ENCODE measurements at places on chromosomes 6 and 20.

DNA sequence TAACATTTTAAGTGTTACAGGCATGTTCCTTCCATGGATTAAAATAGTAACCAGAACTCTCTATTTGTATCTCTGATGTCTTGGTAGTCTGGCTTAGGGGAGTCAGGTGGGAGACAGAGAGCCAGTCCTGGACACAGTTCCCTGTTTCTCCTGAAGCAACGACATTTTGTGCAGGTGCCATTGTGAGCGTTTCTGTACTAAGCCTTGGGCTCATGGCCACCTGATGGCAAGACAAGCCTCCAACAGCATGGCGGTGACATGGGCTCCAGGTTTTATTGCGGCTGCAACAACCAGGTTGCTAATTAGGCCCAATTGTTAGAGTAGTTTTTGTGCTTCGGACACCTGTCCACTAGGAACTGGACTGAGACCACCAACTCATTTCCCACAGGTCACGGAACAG lies 105.3 kb downstream of the PRDM13 start:
- DNase-seq, result no peak

GRCh38 chr6:5125152-5126006 lies 40.2 kb downstream of the PPP1R3G start:
- no peak for DNase-seq

DNA sequence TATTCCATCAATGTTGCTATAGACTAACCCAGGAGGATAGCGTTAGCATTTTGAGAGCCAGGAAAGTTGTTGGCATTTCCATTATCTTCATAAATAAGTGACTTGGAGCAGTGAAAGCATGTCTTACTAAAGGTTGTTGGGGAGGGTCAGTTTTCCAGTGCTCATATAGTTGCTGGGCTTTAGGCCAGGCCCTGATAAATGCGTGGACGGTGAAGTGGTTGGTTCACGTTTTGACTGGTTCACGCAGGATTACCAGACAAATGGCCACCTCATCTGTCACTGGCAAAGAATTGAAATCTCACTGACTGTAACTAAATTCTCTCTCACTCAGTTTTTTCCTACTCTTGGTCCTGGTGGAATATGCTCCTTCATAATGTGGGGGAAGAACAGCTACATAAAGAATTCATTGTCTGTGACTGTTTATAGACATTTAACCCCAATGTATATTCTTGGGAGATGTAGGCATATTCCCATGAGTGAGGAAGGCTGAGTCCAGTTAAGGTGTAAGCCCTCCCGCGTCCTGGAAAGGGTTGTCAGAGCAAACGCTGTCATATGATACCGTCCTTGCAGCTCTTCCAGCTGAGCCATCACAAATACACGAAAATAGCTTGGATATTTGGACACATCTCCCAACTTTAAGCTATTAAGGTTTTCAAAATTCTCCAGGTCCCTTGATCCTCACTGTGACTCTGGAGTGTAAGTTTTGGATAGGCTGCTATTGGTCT lies 27.8 kb downstream of the LRRC1 start:
- DNase-seq, result no peak

DNA sequence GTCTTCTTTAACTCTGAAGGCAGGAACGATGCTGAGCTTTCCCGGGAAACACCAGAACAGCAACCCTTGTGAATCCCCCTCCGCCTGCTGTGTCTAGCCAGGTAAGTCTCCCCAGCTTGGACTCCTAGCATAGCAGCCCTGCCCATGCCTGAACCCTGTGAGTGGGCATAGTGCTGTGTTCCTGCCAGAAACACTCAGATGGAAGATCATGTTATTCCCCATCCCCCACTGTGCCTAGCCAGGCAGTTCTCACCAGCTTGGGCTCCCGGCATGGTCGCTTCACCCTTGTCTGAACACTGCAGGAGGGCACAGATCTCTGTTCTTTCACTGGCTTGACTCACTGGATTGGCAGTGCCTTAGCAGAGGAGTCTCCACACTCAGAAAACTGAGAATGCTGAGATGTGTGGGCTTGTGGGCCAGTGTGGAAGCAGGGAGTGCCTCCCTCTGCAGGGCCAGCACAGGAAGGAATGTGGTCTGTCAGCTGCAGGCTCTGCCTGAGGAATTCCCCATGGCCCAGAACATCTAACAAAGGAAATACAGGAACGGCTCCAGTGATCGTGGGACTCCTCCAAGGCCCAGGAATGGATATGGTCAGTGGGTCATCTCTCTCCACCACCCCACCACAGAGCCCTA lies 440.1 kb upstream of the ADGRB3 start:
- DNase-seq, result no peak

GRCh38 chr20:22438926-22439325 lies 145.4 kb downstream of the FOXA2 start:
- DNase-seq, result no peak

DNA sequence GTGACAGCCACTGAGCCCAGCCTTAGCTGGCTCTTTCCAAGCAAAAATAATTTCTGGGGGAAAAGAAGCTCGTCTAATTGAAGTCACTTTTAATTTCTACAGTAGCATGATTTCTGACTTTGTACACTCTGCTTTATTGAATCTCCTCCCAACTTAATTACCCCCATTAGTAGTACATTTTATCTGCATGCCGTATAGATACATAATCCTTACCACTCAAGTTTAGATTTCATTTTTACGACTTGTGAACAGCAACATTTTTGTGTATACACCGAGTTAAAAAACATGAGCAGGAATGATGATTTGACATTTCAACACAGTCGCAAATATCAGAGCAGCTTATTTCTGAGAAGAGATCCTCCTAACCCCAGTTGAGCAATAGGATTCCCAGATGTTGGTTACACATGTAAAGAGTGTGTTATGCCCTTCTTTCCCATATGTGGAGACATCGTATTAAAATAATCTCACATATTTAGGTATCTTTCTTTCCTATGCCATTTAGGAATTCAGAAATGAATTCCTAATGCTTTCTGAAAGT lies 127.3 kb upstream of the MTHFD1L start:
- no peak for DNase-seq

DNA sequence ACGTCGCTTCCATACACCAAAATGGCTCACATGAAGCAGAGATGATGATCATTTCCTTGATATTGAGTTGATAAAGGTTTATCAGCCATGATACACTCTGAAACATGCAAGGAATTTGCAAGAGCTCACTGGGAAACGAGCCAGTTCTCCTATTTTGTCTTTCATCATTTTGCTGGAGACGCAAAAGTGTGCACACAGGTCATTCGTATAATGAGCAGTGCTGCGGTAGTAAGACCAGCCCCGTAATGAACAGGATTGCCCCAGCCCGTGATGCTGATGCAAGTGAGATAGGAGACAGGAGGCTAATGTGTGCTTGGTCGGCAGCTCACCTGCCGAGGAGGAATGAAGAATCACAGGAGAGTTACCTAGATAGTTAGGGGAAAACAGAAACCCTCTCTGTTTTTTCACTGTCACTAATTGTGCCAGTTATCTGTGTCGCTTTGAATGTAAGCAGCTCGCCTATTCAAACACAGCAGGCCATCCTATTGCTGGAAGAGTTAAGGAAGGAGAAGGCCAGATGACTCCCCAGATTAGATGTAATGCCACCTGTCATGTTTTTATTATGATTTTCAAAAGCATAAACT lies 391.8 kb downstream of the SAMD5 start:
- no peak for DNase-seq

- no peak for DNase-seq
Measured at GRCh38 chr20:12967932-12968331, 40.8 kb upstream of the SPTLC3 start.

DNA sequence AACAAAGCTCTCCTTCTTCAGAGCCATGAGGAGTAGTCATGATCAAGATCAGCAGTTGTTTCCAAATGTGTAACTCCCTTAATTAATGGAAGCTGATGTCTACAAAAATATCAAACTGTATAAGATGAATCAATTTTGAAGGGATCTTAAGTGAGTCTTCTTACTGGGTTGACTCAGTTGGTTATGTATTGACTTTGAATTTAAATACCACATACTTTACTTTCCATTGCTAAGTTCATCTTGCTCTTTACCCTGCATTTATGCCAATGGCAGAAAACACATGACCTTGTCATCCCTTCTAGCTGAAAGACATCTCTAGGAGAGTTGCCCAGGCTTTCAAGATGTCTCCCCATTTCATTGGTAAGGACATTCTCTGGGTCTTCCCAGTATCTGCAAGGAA lies 123.2 kb upstream of the STMND1 start:
- DNase-seq, result no peak

DNA sequence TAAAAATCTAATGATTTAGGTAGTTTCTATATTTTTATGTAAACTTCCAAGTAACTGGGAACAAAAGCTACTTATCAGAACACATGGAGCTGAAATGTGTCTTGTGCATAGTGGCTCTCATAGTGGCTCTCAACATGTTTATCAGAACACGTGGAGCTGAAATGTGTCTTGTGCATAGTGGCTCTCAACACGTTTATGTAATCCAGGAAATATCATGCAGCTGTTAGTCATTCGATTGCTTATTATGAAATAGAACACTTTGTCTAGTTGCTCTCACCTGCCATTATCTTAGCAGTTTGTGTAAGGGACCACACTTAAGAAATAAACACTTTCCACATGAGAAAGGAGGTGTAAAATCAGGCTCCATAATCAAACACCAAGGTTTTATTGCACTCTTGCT lies 119.2 kb upstream of the ASCC3 start:
- no peak for DNase-seq

GRCh38 chr6:141467041-141467440 lies 665.7 kb upstream of the GJE1 start:
- no peak for DNase-seq

DNA sequence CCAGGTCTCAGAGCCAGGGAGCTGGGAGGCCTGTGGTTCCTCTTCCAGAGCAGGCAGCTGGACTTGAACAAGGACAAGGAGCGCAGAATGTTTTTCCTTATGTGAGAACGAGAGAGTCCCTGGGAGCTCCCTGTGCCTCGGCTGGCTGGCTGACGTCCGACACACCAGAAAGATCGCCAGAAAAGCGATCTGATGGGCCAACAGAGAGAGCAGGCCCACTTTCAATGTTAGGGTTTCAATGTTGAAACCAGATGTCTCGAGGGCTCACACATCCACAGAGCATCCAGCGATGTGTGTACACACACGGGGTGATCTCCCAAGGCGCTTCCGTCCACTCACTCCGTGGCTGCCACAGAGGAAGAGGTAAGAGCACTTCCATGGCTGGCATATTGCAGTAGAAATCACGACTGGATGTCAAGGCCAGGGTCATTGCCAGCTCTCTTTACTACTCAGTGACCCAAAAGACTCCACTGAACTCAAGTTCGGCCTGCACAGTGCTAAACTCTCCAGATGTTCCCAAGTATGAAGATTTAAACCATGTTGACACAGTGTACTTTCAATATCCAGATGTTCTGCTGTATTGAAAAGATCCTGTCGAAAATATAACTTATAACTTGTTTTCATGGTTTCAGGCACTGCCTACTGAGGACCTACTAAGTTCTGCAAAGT lies 70.8 kb upstream of the FOXC1 start:
- DNase-seq, result no peak

GRCh38 chr20:62925420-62926228 lies 681 bp downstream of the DIDO1 start:
- no peak for DNase-seq

DNA sequence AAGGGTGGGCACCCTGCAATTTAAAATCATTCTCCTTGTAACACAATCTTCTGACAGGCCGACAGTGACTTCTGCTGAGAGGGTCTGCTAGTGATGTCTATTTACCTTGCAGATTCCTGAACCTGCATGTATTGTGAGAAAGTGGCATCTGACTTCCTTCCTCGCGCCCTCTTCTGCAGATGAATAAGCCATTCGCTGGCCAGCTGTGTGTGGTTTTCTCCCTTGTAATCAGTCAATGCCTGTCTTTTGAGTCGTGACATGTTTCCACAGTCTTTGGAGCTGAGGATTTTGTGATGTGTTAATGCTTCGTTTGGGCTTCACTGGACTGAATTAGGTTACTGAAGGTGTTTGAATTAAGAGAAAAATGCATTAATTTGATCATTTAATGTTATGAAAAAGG lies 125.3 kb downstream of the GRM1 start:
- DNase-seq, result no peak

DNA sequence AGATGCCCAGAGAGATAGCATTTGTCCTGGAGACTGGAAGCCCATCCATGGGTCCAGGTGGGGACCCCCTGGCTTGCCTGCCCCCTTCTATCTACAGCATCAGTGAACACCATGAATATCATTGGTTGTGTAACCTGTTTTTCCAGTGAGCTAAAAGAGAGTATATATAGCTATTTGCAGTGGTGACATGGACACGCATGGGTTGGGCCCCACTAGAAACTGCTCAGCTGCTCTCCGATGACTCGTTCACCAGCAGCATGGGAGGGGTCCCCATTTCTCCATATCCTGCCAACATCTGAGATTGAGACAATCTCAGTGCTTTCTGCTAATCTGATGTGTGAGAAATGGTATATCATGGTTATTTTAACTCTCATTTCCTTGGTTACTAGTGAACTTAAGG lies 4.0 kb upstream of the ZC3H12D start:
- DNase-seq, result no peak

GRCh38 chr6:77292564-77293546 lies 170.4 kb downstream of the HTR1B start:
- no peak for DNase-seq

- no peak for DNase-seq
Measured at GRCh38 chr6:128208851-128209580, 308.2 kb upstream of the THEMIS start.

- no peak for DNase-seq
Measured at GRCh38 chr6:1255636-1256365, 56.1 kb upstream of the FOXQ1 start.

DNA sequence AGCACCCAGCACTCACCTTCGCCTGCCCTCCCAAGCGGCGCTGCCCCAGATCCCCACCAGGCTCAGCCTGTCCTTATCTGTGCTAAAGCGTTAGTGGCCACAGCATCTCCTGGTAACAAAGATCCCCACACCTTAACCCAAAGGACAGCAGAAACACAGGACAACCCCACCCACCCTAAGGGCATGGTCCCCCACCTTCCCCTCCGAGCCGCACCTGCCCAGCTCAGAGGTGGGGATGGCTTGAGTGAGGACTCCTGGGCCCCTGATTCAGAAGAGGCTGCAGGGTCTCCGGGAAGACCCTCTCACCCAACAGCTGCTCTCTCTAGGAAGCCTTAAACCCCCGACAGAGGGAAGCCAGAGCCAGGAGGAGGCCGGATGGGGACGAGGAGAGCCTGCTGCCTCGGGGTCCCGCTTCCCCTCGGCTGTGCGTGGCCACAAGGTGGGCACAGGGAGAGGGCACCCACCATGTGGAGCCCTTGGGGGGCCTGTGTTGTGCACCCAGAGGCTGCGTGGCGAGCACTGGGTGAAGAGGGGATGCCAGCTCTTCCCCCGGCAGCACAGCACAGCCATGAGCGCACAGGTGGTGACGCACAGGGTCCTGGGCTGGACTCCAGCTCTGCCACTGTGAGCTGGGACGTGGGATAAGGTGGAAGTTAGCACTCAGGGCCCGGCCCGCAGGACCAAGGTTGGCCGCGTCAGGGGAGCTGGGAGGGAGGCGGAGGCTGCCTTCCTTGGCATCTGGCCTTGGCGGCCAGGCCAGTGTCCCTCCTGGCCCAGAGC lies 31.9 kb upstream of the MRGBP start:
- DNase-seq, result no peak

DNA sequence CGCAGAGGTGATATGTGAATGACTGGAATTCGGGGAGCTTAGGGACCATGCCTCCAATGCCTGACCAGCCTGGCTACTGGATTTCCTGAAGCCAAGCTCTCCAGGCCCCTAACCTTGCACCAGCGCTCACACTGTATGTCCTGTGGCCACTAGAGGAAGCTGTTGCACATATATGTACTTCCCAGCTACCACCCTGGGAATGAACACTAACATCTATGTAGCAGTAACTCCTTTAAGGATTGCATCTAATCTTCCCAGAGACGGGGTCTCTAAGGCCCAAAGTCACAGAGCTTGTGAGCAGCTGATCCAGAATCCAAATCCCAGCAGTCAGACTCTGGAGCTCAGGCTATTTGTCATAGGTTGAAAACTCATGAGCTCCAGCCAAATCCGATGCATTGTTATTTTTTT lies 20.4 kb upstream of the BPIFB1 start:
- no peak for DNase-seq

Data from activated naive CD4-positive, alpha-beta T cell (primary cell).